ENCODE measurements at places on chromosomes 1 and 21. TPM values are rescaled to one million over a fixed set of nuclear protein-coding genes. Genes with fewer than 3 reads are reported as not detected.

Gene FCGR3B
- not detected for total RNA-seq

Gene FAM110D
- not detected for total RNA-seq

Gene CD53
- not detected for total RNA-seq

Gene ACTA1
- not detected for total RNA-seq

Gene PLPPR4
- not detected for total RNA-seq

Gene FCRL5
- total RNA-seq: not detected

Gene RSPH1
- total RNA-seq: not detected

Gene ERRFI1
- 104 TPM for total RNA-seq

Gene VCAM1
- total RNA-seq: not detected

Gene PTGS2
- 1.1 TPM for total RNA-seq

DNA sequence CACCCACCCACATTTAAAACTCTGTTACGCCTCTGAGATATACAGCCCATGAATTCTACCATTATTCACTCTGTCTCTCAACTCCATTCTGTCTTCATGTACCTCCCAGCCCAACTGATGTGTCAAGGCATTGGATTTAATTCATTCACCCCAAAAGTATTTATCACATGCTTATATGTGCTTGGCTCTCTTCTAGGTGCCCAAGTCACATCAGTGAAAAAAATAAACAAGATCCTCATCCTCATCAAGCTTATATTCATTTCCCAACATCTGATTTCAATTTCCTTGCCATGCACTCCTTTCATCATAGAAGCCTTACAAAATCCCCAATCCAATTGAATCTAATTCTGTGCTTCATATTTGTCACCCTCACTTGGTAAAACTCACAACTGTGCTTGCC lies 967.6 kb downstream of the LTN1 start:
- DNase-seq: no peak

DNA sequence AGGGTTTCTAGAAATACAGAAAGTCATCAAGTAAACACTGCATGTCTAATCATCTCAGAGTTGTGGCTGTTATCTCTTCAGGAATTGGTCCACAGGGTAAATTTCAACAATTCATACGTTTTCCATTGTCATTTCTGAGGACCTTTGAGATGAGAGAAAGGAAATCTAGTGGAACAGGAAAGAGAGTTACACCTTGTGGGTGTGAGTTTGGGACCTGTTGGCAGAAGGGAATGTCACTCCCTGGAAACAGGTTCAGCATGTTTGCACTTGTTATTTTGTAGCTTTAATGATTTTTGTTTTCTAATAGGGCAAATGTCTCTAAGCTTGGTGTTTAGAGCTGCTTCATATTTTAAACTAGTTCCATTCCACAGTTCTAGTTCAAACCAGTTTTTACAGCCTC lies 5.6 kb downstream of the TMEM167B start:
- no peak for DNase-seq

- DNase-seq: peak; percentile 51
These were observed 754 bp upstream of the LSS start for GRCh38 chr21:46229133-46229922.

- no peak for DNase-seq
These were observed 37.8 kb upstream of the ETV3 start for GRCh38 chr1:157176016-157176415.

DNA sequence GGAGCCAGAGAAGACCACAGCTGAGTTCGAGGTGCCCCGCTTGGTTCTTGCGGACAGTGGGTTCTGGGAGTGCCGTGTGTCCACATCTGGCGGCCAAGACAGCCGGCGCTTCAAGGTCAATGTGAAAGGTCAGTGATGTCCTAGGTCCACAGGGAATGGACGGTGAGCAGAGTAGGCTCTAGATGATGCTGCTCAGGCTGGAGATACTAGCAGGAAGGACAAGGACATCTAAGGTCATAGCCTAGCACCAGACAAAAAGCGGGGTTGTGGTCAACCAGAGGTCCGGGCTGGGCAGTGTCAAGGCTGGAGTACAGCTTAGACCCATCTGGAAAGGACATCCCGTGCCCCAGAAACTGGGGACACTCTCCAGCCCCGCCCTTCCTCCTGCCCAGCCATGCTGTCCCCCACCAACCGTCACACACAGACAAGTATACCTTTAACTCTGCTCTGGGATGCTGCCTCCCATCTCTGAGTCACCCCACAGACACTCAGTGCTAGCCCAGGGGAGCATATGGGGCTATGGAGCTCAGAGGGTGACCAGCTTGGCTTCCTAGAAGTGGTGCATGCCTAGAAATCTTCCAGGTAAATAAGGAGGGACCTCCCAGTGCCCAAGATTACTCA lies 8.7 kb downstream of the TIE1 start:
- no peak for DNase-seq

GRCh38 chr1:208088319-208088718 lies 155.9 kb downstream of the PLXNA2 start:
- no peak for DNase-seq

DNA sequence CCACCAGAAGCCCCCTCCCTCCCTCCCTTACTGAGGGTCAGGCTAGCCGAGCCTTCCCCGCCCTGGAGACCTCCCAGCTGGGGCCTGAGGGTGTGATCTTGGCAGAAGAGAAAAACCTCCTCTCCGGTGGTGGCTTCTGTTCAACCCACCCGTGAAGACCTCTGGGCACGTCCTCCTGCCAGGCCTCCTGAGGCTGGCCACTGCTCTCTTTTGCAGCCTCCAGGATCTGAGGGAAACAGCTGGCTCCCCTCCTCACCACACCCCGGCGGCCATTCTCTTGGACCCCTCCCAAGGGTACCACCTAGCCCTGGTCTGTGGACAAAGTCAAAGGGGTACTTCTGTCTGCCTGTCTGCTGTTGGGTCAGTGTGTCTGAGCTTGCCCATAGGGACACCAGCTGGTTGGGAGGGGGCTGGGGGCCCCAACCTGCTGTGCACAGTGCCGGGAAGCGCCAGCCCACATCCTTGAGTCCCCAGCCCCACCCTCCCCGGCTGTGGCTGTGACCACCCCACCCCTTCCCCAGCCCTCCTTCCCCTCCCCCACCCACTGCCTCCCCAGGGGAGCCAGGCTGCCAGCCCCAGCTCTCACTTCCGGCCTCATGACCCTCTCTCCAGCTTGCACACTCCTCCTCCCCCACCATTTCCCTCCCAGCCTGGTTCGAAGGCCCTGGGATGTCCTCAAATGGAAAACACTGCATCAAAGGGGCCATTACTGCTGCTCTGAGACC lies 48.1 kb downstream of the AHDC1 start:
- no peak for DNase-seq

DNA sequence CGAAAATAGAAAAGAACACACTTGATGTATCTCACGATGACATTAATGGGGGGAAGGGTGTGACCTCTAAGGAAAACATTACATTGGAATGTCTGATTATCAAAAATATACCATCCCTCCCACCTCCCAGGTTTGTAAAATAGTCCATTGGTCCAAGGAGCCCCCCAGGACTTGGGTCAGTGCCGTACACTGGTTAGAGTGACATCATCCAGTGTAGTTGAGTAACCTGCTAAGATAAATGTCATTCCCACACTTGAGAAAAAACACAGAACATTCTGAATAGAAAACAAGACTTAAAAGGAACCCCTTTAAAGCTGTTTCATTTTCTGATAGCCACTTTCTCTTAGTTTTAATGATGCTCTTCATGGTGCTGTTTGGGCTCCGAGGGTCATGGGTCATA lies 15.2 kb downstream of the DDX20 start:
- no peak for DNase-seq

- DNase-seq: no peak
These were observed 363.6 kb upstream of the C1orf174 start for GRCh38 chr1:4263699-4264098.

- no peak for DNase-seq
These were observed 41.0 kb downstream of the ZFYVE9 start for GRCh38 chr1:52182874-52183400.
